ENCODE measurements at places on chromosomes 7 and 10.

DNA sequence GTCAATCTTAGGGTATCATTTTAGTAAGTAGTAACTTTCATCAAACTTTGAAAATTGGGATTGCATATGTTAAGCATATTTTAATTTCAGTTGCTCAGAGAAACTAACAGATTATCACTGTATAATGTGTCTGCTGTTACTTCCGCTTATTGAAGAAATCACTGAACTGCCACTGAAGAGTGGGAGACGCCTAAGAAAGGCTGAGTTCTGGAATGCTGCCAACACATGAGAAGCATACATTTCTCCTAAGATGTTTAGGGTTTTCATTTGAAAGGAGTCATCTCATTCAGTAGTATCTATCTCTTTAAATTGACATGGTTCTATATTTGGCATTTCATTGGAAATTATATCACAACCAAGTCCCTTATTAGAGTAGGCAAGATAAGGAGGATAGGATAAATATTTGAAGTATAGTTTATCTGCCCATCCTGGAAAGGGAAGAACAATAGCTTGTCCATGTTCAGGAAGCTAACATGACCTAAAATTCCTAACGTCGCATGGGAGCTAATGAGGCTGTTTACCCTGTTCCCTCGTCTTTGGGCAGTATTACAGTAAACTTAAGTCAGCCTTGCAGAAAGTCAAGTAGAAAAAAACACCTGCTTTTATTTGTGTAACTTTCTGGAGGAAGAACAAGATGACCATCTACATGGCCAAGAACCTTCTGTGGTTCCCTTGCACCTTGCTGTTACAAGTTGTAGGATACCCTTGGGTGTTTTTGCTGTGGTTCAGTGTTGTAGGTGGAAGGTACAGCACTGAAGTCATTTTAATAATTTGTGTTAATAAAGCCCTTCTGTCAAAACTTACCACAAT, 67.3 kb downstream of the NHLRC2 start:
- no peak for DNase-seq

DNA sequence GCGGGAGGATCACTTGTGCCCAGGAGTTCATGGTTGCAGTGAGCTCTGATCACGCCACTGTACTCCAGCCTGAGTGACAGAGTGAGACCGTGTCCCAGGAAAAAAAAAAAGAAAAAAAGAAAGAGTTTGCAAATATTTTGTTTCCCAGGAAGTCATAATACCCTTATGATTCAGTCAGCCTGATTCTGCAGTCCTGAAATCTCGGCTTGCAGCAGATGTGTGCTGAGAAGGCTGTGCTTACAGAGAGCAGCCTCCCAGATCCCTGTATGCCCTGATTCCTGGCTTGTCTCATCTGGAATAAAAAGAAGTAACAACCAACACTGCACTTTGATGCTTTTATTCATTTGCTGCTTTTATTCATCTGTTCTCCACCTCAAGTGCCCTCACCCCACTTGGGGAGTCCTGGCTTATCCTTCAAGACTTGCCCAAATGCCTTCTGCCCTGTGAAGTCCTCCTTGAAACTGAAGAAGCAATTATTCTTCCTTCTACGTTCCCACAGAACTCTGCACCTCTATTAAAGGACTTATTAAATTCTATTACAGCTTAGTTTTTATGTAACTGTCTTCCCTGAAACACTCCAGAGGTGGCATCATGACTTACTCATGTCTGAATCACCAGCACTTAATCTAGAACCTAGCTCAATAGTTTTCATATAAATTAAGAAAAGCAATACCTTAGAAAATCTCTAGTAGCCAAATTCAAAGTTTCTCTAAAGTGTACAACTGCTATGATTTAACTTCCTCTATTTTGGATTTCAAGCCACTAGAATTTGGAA, 27.7 kb upstream of the BPGM start:
- no peak for DNase-seq

GRCh38 chr7:1481300-1481699, 22.0 kb upstream of the MICALL2 start:
- no peak for DNase-seq

- no peak for DNase-seq
Observed at GRCh38 chr10:125033146-125033924, 91.4 kb downstream of the ZRANB1 start.

GRCh38 chr10:118220346-118220850, 121.7 kb downstream of the FAM204A start:
- DNase-seq, result no peak

- DNase-seq, result no peak
Observed at GRCh38 chr10:23381298-23382040, 36.9 kb upstream of the C10orf67 start.

DNA sequence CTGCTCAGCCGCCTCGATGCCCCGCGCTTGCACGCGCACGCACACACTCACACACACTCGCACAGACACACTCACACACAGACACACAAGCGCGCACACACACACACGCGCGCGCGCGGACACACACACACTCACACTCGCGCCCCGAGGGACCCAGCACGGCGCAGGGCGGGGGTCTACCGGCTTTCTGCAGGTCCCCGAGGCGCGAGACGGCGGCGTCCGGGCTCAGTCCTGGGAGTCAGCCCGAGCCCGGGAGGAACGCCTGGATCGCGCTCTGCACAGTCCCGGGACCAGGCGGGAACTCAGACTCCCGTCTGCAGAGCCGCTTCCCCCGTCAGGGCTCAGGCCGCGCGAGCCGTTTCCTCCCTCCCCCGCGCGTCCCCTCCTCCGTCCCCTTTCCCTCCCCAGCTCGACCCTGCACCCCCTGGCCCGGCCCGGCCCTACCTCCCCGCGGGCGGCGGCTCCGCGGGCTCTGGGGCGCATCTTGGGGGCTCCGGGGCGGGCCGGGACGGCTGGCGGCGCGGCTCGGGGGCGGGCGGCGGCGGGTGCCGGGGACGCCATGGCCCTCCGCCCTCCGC, 464 bp downstream of the DENND2A start:
- DNase-seq, result no peak

- DNase-seq, result no peak
Observed at GRCh38 chr7:74726309-74727101, 47.3 kb upstream of the NCF1 start.

GRCh38 chr7:24026351-24026750, 257.6 kb upstream of the NPY start:
- no peak for DNase-seq

Data from activated CD8-positive, alpha-beta T cell treated with anti-CD3 and anti-CD28 coated beads for 36 hours (primary cell).